SJSA1 (cell line): ENCODE measurements at places on chromosomes 6 and 20. TPM values are rescaled to one million over a fixed set of nuclear protein-coding genes. Genes with fewer than 3 reads are reported as not detected.

Gene CCNC
- total RNA-seq = 114 and 120 TPM in 2 replicates

Gene LHFPL5
- total RNA-seq = not detected in 2 replicates

Gene MROH8
- total RNA-seq = 2.3 and 5.1 TPM in 2 replicates

Gene TNFRSF21
- 0.31 and 0.68 TPM in 2 replicates for total RNA-seq

Gene C20orf141
- total RNA-seq = not detected in 2 replicates

Gene SOX18
- total RNA-seq = 61.7 and 70.0 TPM in 2 replicates

Gene VSX1
- total RNA-seq = not detected in 2 replicates

Gene RAET1L
- not detected in 2 replicates for total RNA-seq

Gene GLP1R
- not detected in 2 replicates for total RNA-seq

Gene PTGIS
- total RNA-seq = not detected in 2 replicates

Gene CFB
- 0.50 and 0.58 TPM in 2 replicates for total RNA-seq

Gene HSPA1L
- 0.78 and 0.87 TPM in 2 replicates for total RNA-seq

- H3K27me3 ChIP-seq = no peaks in the 10 kb centered on the region
- peaks cover 27% of the 10 kb centered on the region for H3K4me1 ChIP-seq
- H3K4me3 ChIP-seq = no peak overlapping the region
- DNase-seq = no peak
- H3K27ac ChIP-seq = no peak overlapping the region
Observed at GRCh38 chr20:33670715-33671499, 3.3 kb downstream of the NECAB3 start.

GRCh38 chr20:10579942-10580341, 93.9 kb downstream of the JAG1 start:
- no peak overlapping the region for H3K4me3 ChIP-seq
- H3K27me3 ChIP-seq = no peaks in the 10 kb centered on the region
- DNase-seq = no peak
- peaks cover 44% of the 10 kb centered on the region for H3K4me1 ChIP-seq

- H3K4me1 ChIP-seq = peaks cover 28% of the 10 kb centered on the region
- H3K27ac ChIP-seq = no peak overlapping the region
Observed at GRCh38 chr20:37901654-37902503, 1.0 kb upstream of the VSTM2L start.

- H3K4me3 ChIP-seq = no peak overlapping the region
- H3K36me3 ChIP-seq = no peaks in the 10 kb centered on the region
- H3K4me1 ChIP-seq = peaks cover 31% of the 10 kb centered on the region
- H3K27ac ChIP-seq = no peak overlapping the region
Observed at GRCh38 chr6:5087389-5087788, 2.2 kb downstream of the PPP1R3G start.

DNA sequence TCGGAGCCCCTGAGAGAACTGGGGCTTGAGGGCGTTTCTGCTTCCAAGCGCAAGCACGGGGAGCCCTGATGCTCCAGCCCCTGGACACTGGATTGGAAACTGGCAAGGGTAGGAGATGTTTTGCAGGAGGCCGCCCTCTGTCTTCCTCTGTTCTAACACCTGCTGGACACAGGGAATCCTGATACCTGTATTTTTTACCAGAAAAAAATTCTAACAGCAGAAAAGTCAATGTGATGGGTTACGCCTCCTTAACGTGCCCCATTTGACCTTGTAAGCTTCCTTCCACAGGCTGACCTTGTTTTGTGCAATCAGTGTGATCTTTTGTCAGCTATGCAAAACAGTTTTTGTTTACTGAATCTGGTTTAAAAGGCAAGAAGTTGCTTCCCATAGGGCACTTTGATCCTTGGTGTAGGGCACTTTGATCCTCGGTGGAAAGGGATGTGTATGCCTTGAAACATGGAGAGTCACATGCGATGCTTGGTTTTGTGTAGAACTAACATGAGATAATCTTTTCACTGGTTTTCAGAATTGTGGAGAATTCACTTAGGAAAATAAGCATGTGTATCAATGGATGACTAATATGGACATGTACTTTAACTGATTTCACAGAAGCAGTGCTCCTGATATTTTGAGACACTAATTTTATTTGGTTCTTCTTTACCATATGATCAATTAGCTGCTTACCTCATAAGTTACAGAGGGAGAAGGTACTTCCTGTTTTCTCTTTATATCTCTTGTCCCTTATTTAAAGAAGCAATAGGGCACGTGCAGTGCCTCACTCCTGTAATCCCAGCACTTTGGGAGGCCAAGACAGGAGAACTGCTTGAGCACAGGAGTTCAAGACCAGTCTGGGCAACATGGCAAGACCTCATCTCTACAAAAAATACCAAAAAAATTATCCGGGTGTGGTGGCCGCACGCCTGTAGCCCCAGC, 59.9 kb upstream of the MAP3K4 start:
- H3K36me3 ChIP-seq = no peaks in the 10 kb centered on the region
- no peak overlapping the region for H3K4me3 ChIP-seq
- DNase-seq = no peak
- H3K4me1 ChIP-seq = peaks cover 11% of the 10 kb centered on the region; the same call in 1 of the 2 replicates
- no peak overlapping the region for H3K27ac ChIP-seq

GRCh38 chr20:38260025-38260377, 534 bp downstream of the KIAA1755 start:
- peaks cover 26% of the 10 kb centered on the region for H3K4me1 ChIP-seq
- H3K36me3 ChIP-seq = no peaks in the 10 kb centered on the region
- peak overlapping the region; percentile 28; the same call in 1 of the 2 replicates for H3K4me3 ChIP-seq
- H3K27me3 ChIP-seq = no peaks in the 10 kb centered on the region

DNA sequence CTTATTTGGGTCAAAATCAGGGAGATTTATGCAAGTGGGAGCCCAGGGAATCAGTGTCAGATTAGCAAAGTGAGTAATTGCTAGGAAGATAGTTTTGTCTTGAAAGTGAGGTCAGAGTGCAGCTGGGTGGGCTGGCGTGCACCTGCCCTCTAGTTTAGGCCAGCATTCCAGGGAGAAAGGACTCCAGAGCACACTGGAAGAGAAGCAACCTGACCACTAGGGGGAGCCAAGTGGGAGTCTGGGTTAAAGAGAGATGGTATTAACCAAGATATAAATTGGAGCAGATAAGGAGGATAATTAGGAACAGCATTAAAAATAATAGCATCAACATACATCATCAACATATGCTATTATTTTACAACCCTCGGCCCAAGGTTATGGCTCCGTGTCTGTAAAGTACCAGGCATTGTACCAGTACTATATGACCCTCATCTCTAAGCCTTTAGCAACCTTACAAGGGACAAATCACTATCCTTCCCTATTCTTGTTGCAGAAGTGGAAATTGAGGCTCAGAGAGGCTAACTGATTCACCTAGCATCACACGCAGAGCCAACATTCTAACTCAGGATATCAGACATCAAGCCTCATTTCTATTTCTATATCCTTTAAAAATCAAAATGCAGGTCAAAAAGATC, 57.8 kb downstream of the SLC2A10 start:
- peak; percentile 20 for DNase-seq
- H3K27me3 ChIP-seq = peaks cover 11% of the 10 kb centered on the region; the same call in 1 of the 2 replicates
- H3K27ac ChIP-seq = no peak overlapping the region
- no peaks in the 10 kb centered on the region for H3K4me1 ChIP-seq
- H3K4me3 ChIP-seq = no peak overlapping the region
- no peaks in the 10 kb centered on the region for H3K36me3 ChIP-seq

- DNase-seq = no peak
- no peaks in the 10 kb centered on the region for H3K4me1 ChIP-seq
- H3K4me3 ChIP-seq = no peak overlapping the region
- no peaks in the 10 kb centered on the region for H3K36me3 ChIP-seq
- H3K27ac ChIP-seq = no peak overlapping the region
- H3K27me3 ChIP-seq = no peaks in the 10 kb centered on the region
Observed at GRCh38 chr6:71168233-71168765, 120.3 kb upstream of the OGFRL1 start.

DNA sequence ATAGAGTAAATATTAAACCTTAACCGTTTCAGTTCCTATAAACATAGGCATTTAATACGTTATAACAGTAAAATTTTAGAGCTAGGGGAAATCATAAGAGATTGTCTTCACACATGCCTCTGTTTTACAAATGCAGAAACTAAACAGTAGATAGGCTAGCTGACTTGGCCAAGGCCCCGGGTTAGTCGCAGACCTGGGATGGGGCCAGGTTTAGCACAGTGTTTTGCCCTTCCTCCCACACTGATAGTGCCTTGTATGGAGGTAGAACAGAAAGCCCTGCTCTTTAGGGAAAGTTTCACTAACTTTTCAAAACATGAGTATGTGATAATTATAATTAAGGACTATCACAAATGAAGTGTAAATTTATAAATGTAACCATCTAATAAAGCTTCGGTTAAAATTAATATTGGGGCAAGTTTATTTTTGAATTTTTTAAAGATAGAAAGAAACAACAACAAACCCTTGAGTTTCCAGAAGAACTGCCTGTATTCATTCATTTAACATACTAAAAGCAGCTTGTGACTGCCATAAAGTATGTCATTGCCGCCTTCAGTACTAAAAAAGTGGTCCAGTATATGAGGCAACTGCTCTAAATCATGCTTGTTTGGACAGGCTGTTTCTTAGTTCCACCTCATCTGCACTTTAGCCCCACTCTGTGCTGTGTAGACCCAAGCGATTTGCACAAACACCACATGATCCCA, 62.5 kb upstream of the LOC128125822 start:
- no peak overlapping the region for H3K27ac ChIP-seq
- no peak for DNase-seq
- no peaks in the 10 kb centered on the region for H3K36me3 ChIP-seq
- H3K27me3 ChIP-seq = no peaks in the 10 kb centered on the region

DNA sequence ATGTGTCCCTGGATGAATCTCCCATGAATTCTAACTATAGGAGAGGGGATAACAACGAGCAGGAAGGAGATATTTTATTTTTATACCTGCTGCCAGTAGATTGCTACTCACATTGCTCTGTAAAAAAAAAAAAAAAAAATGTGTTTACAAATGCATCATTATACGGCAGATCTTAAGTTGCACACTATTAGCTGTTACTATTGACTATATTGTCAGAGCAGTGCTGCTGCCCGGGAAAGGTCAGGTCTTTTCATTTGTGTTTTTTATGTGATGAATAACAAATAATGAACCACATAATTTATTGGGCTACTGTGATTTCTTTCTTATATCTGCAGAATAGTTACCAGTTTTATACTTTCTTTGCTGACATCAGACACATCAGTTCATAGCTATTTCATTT, 393.3 kb downstream of the C6orf118 start:
- no peak overlapping the region for H3K27ac ChIP-seq
- 0 out of 2 replicates have a peak, but pooled peaks cover under 1% of the 10 kb centered on the region for H3K4me1 ChIP-seq
- no peak for DNase-seq
- H3K36me3 ChIP-seq = no peaks in the 10 kb centered on the region
- no peaks in the 10 kb centered on the region for H3K27me3 ChIP-seq

DNA sequence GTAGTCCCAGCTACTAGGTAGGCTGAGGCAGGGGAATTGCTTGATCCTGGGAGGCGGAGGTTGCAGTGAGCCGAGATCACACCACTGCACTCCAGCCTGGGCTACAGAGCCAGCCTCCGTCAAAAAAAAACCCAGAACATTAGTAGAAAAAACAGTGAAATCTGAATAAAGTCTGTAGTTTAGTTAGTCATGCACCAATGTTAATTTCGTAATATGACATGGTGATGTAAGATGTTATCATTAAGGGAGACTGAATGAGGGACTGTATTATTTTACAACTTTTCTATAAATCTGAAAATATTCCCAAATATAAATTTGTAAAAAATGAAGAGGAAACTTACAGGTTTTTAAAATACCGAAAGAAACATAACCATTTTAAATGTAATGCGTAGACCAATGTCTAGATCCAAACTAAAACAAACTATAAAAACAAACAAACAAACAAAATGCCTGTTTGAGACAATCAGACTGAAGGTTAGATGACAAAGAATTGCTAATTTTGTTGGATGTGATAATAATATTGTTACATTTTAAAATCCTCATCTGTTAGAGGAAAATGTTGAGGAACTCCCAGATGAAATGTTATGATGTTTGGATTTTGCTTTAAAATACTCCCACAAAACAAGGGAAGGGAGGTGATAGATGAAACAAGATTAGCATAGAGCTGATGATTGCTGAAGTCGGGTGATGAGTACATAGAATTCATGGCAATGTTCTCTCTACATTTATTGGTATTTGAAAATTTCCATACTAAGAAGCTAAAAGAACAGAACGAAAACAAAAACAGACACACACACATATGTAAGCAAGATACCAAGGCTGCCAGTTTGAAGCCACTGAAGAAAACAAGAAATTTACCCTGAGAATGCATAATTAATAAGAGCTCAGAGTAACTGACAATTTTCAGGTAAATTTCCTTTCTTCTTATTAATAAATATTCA, 1.8 kb downstream of the GSTA4 start:
- peak overlapping the region; percentile 95; the same call in 1 of the 2 replicates for H3K27ac ChIP-seq
- DNase-seq = peak; percentile 4
- H3K4me3 ChIP-seq = peak overlapping the region; percentile 44; the same call in 1 of the 2 replicates
- no peaks in the 10 kb centered on the region for H3K27me3 ChIP-seq

GRCh38 chr6:113505084-113505699, 352.0 kb upstream of the MARCKS start:
- H3K27ac ChIP-seq = no peak overlapping the region
- DNase-seq = no peak
- H3K4me1 ChIP-seq = no peaks in the 10 kb centered on the region

DNA sequence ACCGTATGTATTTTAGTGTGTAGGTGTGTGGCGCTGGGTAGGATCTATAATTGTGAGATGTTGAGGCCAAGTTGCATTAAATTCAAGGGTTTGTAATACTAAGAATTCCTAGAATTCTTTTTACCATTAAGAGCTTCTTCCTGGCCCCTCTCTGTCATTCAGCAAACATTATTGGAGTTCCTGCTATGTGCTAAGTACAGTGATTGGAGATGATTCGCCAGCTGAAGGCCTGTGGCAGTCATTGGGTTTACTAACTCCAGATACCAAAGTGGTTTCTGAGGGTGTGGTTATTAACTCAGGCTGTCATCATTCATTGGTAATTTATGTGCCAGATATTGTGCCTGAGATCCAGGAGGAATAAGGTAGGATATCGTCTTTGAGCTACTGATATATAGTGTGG, 167.1 kb downstream of the LAMA2 start:
- DNase-seq = peak; percentile 67
- H3K4me3 ChIP-seq = no peak overlapping the region
- peak overlapping the region; percentile 74 for H3K27ac ChIP-seq
- no peaks in the 10 kb centered on the region for H3K27me3 ChIP-seq
- H3K36me3 ChIP-seq = no peaks in the 10 kb centered on the region

- H3K4me1 ChIP-seq = peaks cover 37% of the 10 kb centered on the region
- no peak for DNase-seq
- peak overlapping the region; percentile 97; the same call in 1 of the 2 replicates for H3K27ac ChIP-seq
- peaks cover 36% of the 10 kb centered on the region for H3K36me3 ChIP-seq
- H3K4me3 ChIP-seq = peak overlapping the region; percentile 56
Observed at GRCh38 chr20:3794701-3795420, 1.2 kb upstream of the CDC25B start.

- no peak for DNase-seq
- no peaks in the 10 kb centered on the region for H3K4me1 ChIP-seq
- H3K36me3 ChIP-seq = no peaks in the 10 kb centered on the region
- no peak overlapping the region for H3K4me3 ChIP-seq
Observed at GRCh38 chr6:147467428-147467827, 41.1 kb upstream of the SAMD5 start.
